Dermis blood vessel endothelial cell (primary cell): ENCODE measurements at places on chromosomes 6 and 20. TPM values are rescaled to one million over a fixed set of nuclear protein-coding genes. Genes with fewer than 3 reads are reported as not detected.
A peak's percentile ranks its signal among the peaks of the same experiment; 100 is the strongest.

- DNase-seq: no peak
Measured at GRCh38 chr20:25220810-25221591, 25.5 kb downstream of the ENTPD6 start.

The SLC32A1 gene
- 0.05 TPM in 1 of 2 replicates, not detected in the other for total RNA-seq

GRCh38 chr6:137531376-137532092 is 37.3 kb upstream of the OLIG3 start:
- DNase-seq: no peak

- DNase-seq: no peak
Measured at GRCh38 chr6:56311061-56311460, 63.7 kb upstream of the COL21A1 start.

DNA sequence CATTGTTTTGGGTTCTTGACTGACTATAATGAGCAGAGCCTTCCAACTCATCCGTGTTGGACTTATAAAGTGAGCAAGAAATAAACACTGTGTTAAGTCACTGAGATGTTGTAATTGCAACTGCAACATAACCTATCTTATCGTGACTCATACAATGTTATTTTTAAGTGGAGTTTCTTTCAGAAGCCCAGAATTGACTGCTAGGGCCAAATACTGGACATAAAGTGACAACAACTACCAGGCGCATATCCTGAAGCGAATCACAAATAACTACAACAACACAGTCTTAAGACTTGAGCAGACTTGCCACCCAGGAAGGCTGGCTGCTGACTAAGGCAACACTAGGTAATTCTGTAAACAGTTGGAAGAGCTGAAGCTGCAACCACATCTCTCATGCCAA is 326.6 kb downstream of the COL12A1 start:
- DNase-seq: no peak

DNA sequence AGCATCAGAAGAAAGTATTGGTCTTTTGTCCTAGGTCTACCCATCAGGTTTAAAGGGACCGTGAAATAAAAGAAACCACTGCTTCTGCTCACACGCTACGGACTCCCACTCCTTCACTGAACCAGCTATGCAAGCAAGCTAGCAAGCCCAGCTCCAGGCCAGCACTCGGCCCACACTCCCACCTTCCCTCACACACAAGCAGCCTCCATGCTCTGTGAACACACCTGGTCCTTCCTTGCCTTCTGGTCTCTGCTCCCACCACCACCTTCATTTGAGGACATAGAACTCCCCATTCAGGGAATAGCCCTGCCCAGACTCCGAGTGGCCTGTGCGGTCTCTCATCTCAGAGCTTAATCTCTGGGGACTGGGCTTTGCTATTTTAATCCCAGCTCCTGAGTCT is 436.4 kb upstream of the CDH4 start:
- DNase-seq: no peak

The NFKBIE gene
- total RNA-seq: 13.4 and 41.7 TPM in 2 replicates

GRCh38 chr6:108961985-108962384 is 113.8 kb downstream of the ARMC2 start:
- DNase-seq: peak; percentile 57

DNA sequence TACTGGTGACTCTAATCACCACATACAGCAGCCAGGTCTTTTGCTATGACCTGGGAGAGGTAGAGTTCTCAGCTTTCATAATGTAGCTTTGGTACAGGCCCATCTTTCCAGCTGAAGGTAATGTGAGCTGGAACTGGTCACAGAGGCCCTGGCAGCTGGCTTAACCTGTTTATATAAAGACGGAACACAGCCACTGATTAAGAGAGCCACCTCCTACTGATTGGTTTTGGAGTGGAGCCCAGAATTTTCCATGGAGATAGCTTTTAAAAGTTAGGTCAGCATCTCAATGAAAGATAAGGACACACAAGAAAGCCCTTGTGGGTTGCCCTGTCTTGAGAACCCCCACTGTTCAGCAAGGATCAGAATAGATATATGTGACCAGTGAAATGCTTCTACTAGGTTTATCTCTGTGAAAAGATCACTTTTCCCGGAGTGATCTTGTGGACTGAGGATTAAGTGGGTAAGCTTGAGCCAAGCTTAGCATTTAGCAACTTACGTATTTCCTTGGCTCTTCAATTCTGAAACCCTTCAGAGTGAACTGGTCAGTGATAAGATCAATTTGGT is 213.7 kb upstream of the CITED2 start:
- peak; percentile 84 for DNase-seq

GRCh38 chr6:122631571-122632249 is 21.5 kb downstream of the PKIB start:
- no peak for DNase-seq

- peak; percentile 2 for DNase-seq
Measured at GRCh38 chr6:104940238-104940892, 16.5 kb upstream of the LIN28B start.

The TRIM10 gene
- total RNA-seq: not detected in 2 replicates

The BPIFB4 gene
- not detected in 2 replicates for total RNA-seq

DNA sequence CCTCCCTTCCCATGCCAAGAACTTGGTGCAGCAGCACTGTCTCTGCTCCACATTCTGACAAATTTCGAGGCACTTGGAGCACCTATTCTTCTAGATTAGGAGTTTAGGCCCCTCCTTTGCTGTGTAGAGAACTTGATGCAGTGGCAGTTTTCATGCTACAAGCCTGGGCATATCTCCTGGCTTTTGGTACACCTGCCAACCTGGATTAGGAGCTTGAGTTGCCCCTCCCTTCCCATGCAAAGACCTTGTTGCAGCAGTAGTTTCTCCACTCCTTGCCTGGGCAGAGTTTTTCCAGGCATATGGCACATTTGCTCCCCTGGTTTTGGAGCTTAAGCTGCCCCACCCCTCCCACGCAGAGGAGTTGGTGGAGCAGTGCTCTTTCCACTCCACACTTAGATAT is 956.1 kb downstream of the EYS start:
- no peak for DNase-seq

GRCh38 chr6:9131616-9132015 is 696.3 kb upstream of the SLC35B3 start:
- no peak for DNase-seq

The DEFB116 gene
- total RNA-seq: not detected in 2 replicates

The PLA2G7 gene
- total RNA-seq: not detected in 2 replicates

The MRPS18B gene
- total RNA-seq: 37.9 and 41.0 TPM in 2 replicates

GRCh38 chr20:53162251-53162835 is 190.2 kb downstream of the TSHZ2 start:
- peak; percentile 31 for DNase-seq

DNA sequence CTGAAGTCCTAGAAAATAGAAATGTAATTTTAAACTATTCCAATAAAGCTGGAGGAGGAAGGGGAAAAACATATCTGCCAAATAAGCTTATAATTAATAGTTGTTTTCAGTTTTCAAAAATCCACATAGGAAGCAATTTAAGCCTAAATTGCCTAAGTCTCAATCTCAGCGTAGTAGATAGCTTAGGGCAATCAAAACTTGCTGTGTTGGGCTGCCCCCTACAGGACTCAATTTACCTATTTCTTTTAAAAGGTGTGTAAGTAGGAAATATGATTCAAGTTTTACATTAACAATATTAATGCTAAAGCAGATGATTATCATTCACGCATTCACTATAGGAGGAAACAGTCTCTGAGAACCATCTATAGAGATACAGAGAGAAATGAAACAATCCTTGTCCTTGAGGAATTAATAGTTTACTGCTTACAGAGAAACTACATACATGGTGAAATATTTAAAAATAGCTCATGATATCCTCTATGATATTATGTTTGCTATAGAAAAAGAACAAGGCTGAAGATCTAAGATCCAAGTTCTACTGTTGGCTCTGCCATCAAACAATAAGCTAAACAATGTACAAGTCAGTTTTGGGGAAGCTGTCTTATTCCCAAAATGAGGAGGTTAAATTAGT is 102.1 kb downstream of the ATG5 start:
- peak; percentile 86 for DNase-seq

- DNase-seq: no peak
Measured at GRCh38 chr20:42836339-42836738, 353.4 kb downstream of the PTPRT start.

The CTCFL gene
- total RNA-seq: not detected in 2 replicates

The HLA-DMB gene
- 1.0 and 2.9 TPM in 2 replicates for total RNA-seq

DNA sequence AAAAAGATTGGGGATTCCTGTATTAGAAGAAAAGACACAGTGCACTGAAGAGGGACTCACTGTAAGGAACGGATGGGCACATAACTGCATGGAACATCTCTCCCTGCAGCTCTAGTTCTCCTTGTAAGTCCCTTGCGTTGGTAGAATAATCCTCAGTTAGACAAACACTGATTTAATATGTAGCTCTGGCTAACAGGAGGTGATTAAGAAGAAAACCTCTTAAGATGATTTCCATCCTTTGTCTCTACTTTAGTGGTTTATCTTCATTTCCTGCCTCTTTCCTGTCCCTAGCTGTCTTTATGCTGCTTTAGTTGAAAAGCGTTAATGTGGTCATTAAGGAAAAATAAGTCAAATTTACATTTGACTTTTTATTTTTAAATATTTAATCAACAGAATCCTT is 86.6 kb downstream of the SLC16A10 start:
- peak; percentile 1 for DNase-seq

The PSORS1C1 gene
- 0.17 and 4.7 TPM in 2 replicates for total RNA-seq

The OPRM1 gene
- total RNA-seq: not detected in 2 replicates

GRCh38 chr6:111818539-111819226 is 54.6 kb downstream of the FYN start:
- DNase-seq: no peak
